ENCODE measurements at places on chromosomes 3 and 15.

DNA sequence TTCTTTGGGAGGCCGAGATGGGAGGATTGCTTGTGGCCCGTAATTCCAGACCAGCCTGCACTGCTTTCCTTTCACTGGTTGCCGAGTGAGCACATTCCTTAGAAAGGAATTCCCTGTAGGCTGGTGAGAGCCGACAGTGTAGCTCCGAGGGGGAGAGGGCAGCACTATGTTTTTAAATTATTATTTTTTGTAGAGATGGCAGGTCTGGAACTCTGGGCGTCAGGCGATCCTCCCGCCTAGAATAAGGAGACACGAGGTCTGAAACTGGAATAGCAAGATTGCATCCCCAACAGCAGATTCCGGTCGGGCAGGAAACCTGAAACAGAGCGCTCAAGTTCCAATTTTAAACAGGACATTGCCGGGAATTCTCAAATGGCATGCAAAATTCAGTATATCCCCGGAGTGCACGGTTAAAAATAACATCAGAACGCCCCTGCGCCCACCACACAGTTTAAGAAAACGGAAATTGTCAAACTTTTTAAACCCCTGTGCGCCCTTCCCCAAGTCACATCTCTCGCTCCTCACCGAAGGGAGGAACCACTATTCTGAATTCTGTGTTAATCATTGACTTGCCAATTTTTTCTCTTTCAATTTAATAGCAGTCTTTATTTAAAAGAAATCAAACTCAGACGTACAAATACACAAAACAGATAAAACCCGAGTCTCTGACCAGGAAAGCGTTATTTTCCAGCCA, 643 bp upstream of the RNU5B-1 start:
- peak; percentile 10 for DNase-seq

GRCh38 chr3:41318520-41318919, 119.2 kb downstream of the CTNNB1 start:
- no peak for DNase-seq

DNA sequence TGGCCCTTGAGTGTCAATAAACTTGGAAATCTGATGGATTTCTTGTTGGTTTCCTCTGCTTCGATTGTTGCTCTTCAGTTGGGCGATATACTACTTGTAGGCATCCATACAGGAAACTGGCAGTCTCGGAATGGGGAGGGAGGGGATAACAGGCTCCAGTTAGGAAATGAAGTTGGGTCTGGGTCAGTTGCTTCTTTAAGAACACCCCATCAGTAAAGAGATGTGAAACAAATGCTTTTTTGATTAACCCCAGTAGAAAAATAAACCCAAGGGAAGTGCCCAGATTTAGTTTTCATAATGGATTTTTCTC, 681 bp downstream of the CHMP2B start:
- no peak for DNase-seq

- DNase-seq: no peak
Observed at GRCh38 chr3:118809696-118810498, 224.7 kb downstream of the IGSF11 start.

DNA sequence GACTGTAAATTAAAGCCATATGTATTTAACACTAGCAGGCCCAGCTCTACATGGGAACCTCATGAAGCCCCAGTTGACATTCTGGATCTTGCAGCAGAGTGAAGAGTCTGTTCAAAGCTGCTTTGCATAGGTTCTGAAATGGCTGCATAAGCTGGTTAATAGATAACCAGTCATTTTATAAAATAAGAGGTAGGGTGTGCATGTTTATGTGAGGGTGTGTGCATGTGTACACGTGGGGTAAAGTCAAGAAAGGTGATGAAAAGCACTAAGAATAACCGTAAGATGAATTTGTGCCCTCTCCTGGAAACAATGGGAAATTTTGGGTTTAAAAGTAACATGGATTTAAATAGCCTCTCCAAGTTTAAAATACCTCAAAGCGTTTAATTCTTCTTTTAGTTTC, 33.0 kb downstream of the PAQR9 start:
- DNase-seq: no peak

All from NCI-H2081 treated with DMSO at 0.1 percent for 48 hours (cell line).